Neuronal stem cell (in vitro differentiated cells): ENCODE measurements at places on chromosomes 1 and 21.

DNA sequence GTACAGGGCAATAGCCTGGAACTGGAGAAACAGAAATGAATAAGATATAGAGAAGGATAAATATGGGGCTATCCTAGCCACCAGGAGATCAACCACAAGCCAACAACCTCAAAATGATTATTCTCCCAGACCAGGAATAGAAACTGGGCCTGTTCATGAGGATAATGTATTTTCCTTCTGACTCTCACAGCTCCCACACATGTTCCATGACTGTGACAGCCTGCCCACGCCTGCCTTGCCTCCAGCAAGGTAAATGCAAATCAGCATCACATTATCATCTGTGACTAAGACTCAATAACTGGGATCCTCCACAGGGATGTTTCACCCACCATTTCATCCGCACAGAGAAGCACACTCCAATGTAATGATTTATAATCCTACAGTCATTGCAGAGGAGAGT is 3.3 kb downstream of the ENSA start:
- no peak for DNase-seq

- DNase-seq, result no peak
These were observed 2.4 kb upstream of the THEM5 start for GRCh38 chr1:151855933-151856332.

GRCh38 chr1:11566042-11566850 is 87.3 kb downstream of the DISP3 start:
- no peak for DNase-seq

DNA sequence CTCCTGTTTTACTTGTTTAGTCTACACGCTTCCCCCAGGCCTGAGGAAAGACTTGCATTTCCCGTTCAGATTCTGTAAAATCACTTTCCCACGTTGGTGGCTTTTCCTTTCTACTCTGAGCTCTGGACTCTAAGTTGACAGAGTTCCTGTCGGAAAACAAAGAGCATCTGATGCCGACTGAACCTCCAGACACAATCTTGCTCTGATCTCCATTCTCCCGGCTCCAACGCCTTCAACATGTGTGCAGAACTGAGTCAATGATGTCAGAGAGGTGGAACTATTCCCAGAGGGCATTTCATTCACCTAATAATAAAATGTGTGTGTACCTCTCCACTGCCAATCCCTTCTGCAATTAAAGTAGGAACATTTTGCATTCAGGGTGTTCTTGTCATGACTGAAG is 147.7 kb downstream of the MIS18A start:
- no peak for DNase-seq

DNA sequence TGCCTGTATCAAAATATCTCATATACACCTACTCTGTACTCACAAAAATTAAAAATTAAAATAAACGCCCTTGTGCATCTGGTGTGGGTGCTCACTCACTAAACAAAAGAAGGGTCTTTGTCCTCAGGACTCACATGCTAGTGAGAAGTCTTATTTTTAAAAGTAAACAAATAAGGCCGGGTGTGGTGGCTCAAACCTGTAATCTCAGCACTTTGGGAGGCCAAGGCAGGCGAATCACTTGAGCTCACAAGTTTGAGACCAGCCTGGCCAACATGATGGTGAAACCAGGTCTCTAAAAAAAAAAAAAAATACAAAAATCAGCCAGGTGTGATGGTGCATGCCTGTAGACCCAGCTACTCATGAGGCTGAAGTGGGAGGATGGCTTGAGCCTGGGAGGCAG is 51.5 kb downstream of the BCAR3 start:
- no peak for DNase-seq

DNA sequence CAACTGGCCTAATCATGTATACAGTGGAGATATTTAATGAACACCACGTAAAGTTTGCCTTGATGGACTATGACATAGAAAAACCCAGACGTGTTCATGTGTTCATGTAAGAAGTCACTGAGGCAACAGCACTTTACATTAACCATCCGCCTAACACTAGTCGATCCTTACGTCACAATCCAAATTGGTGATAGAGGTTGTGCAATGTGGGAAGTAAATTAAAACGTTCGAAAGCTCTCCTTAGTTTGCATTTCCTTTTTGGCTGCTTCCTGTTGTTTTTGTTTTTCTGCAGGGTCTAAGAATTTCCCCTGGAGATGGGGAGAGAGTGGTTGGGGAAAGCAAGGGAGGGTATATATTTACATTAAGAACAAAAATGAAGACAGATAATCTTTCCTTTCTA is 587.5 kb upstream of the ADGRL2 start:
- DNase-seq, result no peak

- DNase-seq, result peak; percentile 27
These were observed 94.6 kb downstream of the ATP6V1G3 start for GRCh38 chr1:198445872-198446271.

GRCh38 chr1:235601104-235601503 is 48.5 kb downstream of the GNG4 start:
- no peak for DNase-seq

DNA sequence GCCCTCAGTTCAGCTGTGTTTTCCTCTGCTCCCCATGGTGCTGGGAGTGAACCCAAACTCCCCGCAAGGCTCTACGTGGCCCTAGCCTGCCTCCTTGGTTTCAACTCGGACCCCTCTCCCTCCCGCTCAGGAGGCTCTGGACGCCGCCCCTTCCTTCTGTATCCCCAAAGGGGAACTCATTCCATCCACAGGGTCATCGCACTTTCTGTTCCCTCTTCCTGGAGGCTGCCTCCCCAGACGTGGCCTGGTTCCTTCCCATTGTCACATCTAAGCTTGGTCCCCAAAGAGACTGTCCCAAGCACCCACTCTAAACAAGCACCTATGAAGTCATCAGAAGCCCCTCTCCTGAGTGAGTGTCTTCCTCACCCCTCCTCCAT is 10.9 kb downstream of the KCNAB2 start:
- DNase-seq, result no peak

DNA sequence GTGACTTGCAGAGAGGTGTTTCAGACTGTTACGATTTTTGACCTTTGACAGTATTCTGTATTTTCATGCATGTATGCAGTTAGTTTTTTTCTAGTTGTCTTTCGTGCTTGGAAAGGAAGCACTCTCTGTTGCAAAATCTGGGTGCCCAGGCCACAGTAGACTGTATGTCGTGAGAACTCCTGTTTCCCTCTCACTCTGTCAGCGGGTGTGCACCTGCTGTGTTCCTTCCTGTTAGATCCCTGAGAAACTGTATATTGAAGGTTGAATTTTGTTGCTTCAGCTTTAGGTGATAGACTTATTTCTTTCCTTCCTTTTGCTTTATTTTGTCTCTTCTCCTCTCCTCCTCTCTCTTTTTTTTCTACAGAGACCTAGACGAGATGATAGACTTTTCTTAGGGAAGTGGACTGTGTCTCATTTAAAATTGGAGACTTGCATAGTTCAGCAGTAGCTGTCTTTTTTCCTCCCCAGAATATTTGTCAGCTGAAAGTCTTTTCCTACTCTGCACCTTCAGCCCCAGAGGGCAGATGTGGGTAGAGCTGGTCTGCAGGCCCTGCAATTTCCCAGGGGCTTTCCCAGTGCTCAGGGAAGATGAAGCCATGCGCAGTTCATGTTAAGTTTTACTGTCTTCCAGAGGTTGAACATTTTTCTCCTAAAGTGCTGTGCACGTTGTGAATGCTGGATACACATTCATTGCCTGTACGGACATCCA is 1.4 kb downstream of the TRAPPC10 start:
- no peak for DNase-seq

- no peak for DNase-seq
These were observed 23.4 kb downstream of the PDE9A start for GRCh38 chr21:42676808-42677207.

DNA sequence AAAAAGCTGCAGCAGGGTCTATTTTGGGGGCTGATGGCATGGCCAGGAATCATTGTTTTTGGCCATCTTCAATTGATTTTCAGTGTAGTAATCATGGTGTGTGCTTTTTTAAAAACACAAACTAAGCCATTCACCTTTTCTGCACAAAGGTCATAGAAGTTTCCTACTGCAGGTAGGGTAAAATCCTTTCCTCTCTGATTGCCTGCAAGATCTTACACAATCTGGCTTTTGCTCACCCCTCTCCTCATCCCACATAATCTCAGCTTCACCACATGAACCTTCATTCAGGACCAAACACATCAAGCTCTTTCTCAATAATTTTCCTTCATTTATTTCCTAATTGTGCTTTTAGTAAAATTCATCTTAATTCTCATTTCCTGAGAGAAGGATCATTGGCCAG is 38.3 kb upstream of the GBP5 start:
- no peak for DNase-seq

DNA sequence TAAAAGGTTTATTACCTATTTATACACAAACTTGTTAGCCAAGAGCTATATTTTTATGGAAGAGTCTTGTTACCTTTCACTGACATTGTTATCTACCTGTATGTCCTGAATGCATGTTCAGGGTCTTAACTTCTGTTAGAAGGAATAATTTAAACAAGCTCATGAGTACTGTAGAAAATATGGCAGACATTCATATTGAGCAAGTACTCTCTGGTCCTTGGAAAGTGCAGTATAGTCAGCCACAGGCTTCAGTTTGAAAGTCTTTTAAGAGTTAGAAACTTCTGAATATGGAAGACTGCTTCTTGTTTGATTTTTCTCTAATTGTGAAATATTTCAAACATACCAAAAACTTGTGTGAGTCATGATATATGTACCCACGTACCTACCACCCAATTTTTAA is 16.6 kb downstream of the DIP2A start:
- DNase-seq, result no peak

DNA sequence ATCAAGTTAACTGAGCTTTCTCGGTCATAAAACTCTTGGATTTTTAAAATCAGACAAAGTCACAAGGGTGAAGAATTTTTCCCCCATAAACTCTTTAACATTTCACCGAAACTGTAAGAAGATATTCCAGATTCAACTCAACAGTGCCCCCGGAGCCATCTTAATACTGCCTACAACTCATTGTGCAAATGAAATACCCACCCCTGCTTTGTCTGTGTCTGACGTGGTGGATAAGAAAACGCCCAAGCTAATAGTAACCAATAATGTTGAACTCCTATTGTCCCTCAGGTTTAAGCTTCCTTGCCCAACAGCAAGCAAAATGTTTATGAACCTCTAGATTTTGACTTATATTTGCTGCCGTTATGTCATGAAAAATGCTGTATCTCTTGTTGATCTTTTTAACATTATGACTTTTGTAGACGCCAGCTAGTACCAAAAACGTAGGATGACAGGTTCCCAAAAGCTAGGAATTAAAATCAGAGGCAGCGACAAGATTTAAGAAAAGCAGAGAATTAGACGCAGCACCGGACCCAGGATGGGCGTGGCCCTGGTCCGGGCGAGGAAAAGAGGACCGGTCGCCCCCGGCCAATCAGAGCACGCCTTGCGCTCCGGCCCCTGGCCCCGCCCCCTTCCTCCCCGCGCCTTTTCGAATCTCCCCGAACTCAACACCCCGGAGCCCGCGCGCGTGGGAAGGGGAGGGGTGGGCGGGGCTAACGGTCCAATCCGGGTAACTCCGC is 1.1 kb downstream of the STMN1 start:
- peak; percentile 95 for DNase-seq

DNA sequence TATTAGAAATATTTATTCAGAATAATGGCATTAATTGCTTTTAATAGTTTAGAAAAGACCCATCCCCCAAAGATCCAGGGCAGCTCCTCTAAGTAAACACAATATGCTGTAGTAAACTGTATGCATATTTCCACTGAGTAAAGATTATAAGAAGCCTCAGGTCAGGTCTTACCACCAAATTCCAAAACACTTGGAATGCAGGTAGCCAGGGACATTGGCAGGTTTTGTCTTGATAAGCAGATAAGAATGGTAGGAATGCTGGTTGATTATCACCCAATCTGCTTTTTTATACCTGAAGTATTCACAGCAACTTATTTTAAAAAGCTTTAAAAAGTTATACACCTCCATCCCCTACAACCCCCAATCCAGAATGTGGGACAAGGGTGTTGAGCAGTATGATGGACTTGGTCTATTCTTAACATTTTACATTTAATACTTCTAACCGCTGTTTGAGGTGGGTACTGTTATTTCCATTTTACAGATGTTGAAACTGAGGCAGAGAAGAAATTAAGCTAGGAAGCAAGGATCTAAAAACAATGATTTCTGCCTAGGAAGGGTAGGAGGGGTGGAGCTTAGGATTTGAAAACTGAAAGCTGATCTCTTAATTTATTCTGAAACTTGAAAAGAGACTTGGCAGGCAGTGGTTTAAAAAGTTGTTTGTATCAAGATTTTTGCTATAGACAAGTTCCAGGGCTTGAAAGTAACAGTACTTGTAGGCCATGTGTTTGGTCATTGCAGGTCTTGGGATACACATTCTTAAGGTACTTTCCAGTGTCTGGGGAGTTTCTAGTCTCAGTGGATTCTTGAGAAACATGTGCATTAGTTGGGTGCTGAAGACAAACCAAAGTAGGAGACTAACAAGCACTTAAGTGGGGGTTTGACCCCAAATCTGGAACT is 15.6 kb upstream of the THEM4 start:
- DNase-seq, result no peak

- no peak for DNase-seq
These were observed 530.5 kb downstream of the PTBP2 start for GRCh38 chr1:97252076-97252475.

DNA sequence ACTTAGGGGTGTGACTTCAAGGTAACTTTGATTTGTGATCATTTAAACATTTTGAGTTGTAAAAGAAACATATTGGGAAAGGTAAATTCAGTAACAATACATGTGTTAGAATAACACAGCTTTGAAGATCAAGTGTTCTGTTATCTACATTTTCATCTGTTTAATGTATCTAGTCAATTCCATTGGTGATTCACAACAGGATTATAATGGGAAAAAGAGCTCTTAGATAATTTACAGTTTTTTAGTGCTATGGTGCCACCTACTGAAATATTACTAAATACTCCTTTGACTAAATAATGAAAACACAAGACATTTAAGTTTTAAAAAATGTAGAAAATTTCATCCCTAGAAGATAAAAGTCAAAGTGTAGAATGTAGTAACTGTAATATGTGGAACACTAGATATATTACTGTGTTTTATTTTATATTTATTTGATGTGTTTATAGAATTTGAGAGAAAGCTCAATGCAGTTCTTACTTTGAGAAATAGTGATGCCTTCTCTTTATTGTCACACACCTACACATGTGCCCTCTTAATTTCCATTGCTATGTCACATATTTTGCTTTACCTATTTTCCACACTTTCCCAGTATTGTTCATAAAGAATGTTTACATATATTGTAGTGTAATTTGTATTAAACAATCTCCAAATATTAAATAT is 47.4 kb downstream of the PTPRC start:
- DNase-seq, result peak; percentile 9

GRCh38 chr1:52059321-52059720 is 3.2 kb downstream of the BTF3L4 start:
- no peak for DNase-seq
